Omental fat pad (tissue), 4 donors: ENCODE measurements at places on chromosomes 12 and 14.

DNA sequence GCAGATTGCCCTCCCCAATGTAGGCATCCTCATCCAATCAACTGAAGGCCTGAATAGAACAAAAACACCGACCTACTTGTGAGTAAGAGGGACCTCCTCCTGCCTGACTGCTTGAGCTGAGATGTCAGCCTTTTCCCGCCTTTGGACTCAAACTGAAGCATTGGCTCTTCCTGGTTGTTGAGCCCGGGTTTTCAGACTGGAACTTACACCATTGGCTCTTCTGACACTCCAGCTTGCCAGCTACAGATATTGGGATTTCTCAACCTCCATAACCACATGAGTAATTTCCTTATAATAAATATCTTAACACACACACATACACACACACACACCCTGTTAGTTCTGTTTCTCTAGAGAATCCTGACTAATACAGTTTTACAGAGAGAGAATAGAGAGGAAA is 173.4 kb upstream of the NTF3 start:
- no peak for DNase-seq

- no peak for DNase-seq
Observed at GRCh38 chr12:90999527-90999926, 5.2 kb downstream of the EPYC start.

- DNase-seq, result no peak
Observed at GRCh38 chr12:31117203-31118011, 43.7 kb downstream of the DDX11 start.

- DNase-seq, result no peak
Observed at GRCh38 chr12:9701380-9702154, 31.3 kb downstream of the CLECL1 start.

DNA sequence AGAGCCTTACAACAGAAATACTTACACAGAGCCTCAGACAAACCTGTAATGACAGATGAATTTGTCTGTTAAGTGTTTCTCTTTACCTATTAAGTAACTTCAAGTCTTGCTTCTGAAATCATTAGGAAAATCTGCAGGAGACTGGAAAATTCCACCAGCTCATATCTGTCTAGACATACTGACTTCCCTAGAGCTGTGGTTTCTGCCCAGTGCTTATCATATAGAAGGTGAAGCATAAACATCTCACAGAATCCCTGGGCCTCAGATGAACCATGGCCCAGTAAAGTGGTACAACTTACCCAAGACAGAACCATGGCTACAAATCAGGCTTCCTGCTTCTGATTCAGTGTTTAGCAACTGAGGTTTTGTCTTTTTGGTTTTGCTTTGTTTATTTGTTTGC is 91.6 kb downstream of the EGLN3 start:
- no peak for DNase-seq

- no peak for DNase-seq
Observed at GRCh38 chr14:92459950-92460421, 53.6 kb upstream of the RIN3 start.

DNA sequence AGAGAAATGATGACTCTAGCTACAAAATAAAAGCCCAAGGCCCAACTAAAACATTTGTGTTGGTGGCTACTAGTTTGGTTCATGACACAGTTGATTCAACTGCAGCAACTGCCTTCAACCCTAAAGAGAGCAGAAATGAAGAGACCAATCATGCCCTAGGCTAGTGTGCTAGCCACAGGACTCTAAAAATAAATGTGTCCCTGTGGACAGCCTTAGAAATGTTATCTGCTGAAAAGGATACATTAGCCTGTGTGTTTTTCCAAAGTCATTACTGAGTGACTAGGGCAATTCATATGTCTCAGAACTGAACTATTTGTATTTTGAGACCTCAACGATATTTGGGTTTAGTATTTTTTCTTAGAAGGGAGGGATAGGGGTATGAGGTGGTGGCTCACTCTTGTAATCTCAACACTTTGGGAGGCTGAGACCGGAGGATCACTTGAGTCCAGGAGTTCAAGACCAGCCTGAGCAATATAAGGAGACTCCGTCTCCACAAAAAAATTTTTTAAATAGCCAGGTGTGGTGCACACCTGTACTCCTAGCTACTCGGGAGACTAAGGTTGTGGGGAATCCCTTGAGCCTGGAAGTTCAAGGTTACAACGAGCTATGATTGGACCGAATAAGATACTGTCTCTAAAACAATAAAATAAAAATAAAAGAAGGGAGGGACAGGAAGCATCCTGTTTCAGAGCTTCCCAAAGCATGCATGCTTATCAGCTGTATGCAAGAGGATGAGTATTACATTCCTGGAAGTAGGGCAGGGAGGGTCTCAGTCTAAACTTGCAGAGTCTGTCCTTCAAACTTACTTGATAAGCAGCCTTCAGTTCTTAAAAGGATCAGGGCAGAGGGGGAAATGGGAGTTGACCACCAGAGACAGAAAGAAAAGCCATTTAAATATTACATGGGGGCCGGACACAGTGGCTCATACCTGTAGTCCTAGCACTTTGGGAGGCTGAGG is 29.6 kb upstream of the NAP1L1 start:
- no peak for DNase-seq

GRCh38 chr14:23696701-23697239 is 60.6 kb downstream of the DHRS2 start:
- DNase-seq, result no peak

- no peak for DNase-seq
Observed at GRCh38 chr14:32607399-32607798, 278.3 kb downstream of the AKAP6 start.

DNA sequence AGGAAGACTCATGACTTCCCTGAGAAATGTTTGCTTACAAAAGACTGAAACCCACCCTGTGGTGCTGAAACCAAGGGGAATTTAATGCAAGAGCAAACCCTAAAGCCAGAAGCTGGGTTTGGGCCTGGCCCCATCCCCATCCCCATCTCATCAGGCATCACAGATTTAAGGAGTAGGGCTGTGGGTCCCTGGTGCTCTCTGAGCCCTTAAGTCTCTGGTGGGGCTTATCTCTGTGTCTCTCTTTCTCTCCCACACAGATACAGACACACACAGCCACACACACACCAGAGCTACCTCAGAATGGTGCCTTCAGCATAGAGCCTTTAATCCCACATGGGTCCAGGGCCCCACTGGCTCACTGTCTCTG is 237.1 kb downstream of the SLC41A2 start:
- no peak for DNase-seq

- DNase-seq, result no peak
Observed at GRCh38 chr12:32312049-32312670, 87.2 kb upstream of the FGD4 start.

- DNase-seq, result no peak
Observed at GRCh38 chr14:104724407-104724980, 465 bp downstream of the ADSS1 start.

- no peak for DNase-seq
Observed at GRCh38 chr12:73445658-73446324, 1091.8 kb upstream of the ATXN7L3B start.

DNA sequence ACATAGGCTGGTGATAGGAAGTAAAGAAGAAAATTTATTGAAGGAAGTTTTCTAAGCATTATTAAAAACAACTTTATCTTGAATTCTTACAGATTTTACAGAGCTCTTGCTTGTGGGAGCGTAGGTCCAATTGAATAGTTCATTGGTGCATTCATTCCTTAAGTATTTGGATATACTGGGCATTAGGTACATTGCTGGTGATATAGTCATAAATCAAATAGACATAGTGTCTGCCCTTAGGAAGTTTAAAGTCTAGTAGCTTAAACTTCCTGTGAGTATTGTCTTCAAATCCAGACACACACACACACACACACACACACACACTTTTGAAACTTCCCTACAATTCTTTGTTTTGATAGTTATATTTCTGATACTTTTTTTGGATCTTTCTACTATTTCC is 226.7 kb downstream of the FUT8 start:
- DNase-seq, result no peak

DNA sequence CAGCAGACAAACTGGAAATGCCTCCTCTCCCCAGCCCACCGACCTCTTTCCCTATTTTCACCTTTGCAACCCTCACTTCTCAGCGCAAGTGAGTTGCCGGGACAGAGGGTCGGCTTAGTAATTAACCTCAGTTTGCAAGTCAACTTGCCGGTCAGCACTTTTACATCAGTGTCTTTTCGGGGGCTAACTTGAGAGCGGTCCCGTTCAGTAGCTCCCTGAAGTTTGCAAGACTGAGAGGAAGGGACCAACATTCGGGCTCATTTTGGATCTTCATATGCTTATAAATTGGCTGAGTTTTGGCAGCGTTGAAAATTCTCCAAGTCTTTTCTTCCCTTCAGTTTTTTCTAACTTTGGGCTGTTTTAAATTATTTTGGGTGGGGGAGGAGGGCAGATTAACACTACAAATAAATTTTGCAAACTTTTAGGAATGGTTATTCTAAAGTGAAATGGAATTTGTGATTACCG is 846 bp downstream of the BRMS1L start:
- DNase-seq, result no peak

- no peak for DNase-seq
Observed at GRCh38 chr12:49529414-49529813, 9.4 kb upstream of the KCNH3 start.

- no peak for DNase-seq
Observed at GRCh38 chr12:82326905-82327503, 31.2 kb downstream of the CCDC59 start.

DNA sequence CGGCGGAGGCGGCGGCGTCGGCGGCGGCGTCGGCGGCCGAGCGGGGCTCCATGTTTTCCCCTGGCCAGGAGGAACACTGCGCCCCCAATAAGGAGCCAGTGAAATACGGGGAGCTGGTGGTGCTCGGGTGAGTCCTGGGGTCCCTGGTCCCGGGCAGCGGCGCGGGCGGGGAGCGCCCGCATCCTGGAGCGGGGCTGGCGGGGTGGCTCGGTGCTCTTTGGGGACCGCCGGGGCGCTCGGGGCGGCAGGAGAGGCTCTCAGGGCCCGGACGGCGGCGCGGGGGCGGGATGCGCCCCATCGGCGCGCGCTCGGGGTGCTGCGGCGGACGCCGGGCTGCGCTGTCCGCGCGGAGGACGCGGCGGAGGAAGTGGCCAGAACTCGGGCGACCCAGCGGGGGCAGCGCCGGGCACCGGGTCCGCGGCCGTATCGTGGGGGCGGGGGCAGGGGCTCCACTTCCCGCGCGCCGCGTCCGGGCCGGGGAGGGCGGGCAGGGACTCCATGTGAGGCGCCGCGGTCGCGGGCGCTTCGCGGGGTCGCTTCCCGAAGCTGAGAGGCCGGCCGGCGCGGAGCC is 485 bp downstream of the PELI2 start:
- DNase-seq, result no peak

DNA sequence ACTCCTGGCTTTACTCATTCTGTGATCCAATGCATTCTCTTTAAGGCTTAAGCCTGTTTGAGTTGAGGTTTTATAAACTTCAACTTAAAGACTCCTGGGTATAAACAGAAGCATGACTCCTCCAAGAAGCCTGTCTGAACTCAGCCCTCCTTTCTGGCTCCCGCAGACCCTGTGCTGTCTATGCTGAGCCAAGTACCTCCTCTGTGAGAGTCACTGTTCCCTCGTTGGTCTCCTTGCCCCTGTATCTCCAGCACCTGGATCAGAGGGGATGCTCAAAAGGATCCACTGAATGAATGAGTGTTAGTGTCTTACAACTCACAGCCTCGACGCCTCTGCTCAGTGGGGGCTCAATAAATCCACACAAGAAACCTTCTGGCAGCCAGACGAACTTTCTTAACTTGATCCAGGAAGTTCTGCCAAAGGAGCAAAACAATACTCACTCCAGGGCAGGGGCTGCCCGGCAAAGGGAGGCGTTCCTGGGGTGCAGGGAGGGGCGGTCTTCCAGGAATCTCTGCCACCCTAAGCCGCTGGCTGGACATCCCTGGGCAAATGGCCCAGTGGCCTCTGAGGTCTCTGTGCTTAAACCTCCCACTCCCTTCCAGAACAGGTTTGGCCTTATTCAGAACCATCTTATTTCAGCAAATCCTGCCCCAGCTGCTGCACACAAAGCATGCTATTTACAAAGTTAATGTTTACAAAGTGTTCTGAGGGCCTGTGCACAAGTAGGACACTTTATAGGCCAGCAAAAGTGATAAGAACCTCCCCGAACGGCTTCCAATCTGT is 32.9 kb downstream of the MAP1LC3B2 start:
- no peak for DNase-seq

GRCh38 chr14:29220072-29220471 is 453.5 kb downstream of the FOXG1 start:
- DNase-seq, result no peak

GRCh38 chr14:98162856-98163805 is 1108.9 kb downstream of the BCL11B start:
- DNase-seq, result no peak

GRCh38 chr12:122927756-122928403 is 32.0 kb upstream of the VPS37B start:
- DNase-seq, result no peak

GRCh38 chr14:23439107-23439835 is 3.8 kb upstream of the MYH7 start:
- DNase-seq, result no peak

GRCh38 chr12:61869796-61870195 is 390.4 kb upstream of the USP15 start:
- no peak for DNase-seq

- no peak for DNase-seq
Observed at GRCh38 chr12:29719381-29719780, 64.4 kb downstream of the TMTC1 start.

GRCh38 chr14:91350483-91350812 is 67.2 kb downstream of the CCDC88C start:
- DNase-seq, result no peak

- no peak for DNase-seq
Observed at GRCh38 chr14:87940894-87941293, 52.1 kb downstream of the GALC start.

GRCh38 chr12:122610207-122610606 is 83.2 kb downstream of the KNTC1 start:
- no peak for DNase-seq

- DNase-seq, result no peak
Observed at GRCh38 chr14:31411218-31411727, 9.1 kb downstream of the HEATR5A start.

GRCh38 chr14:83712418-83713129 is 1817.4 kb upstream of the FLRT2 start:
- no peak for DNase-seq

DNA sequence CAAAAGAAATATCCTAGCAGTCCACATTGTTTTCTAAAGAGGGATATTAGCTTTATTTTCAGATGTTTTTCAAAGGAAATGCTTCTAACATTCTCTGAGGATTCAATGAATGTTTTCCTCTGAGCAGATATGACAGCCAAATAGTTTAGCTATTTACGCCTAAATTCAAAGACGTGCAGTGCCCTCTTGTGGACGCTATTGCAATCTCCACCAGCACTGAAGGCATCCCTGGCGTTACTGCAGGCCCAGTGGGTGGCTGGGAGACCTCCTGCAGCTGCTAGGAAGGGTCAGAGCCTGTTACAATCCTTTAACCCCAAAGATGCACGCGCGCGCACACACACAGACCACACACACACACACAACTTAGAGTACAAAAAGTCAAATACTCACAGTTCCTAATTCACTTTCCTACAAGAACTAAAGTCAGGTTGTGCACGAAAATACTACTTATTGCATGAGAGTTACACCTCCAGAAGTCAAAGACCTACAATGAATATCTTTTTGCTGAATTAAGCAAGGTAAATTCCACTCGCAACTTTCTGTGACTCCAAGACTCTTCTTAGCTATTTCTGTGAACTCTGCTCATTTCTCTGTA is 589.3 kb upstream of the TMEM132C start:
- peak; percentile 54 for DNase-seq
